ENCODE measurements at places on chromosomes 6 and 20.
A peak's percentile ranks its signal among the peaks of the same experiment; 100 is the strongest.

DNA sequence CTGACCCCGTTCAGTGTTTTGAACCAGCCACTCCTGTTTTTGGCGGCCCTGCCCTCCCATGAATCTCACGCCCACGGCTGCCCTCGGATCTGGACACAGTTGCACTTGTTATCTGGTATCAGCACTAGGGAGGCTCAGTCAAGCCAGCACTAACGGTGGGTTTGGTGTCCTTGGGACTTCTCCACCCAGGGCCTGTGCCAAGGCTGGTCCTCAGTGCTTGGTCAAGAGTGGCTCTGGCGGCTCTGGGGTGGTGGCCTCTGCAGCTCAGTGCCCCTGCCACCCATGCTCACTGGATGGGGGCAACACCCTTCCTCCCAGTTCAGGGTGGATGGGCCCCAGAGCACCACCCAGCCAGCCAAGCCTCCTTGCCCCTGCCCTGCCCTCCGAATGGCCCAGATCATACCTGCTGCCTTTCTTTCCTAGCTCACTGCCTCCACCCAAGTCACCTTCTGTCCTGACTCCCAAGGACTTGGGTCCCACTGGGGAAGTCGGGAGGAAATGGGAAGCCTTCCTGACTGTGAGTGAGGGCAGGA, 54.7 kb downstream of the SSR1 start:
- no peak for DNase-seq

- DNase-seq = no peak
Observed at GRCh38 chr6:24006254-24006653, 119.8 kb upstream of the NRSN1 start.

- no peak for DNase-seq
Observed at GRCh38 chr20:49985617-49986016, 2.8 kb downstream of the SNAI1 start.

DNA sequence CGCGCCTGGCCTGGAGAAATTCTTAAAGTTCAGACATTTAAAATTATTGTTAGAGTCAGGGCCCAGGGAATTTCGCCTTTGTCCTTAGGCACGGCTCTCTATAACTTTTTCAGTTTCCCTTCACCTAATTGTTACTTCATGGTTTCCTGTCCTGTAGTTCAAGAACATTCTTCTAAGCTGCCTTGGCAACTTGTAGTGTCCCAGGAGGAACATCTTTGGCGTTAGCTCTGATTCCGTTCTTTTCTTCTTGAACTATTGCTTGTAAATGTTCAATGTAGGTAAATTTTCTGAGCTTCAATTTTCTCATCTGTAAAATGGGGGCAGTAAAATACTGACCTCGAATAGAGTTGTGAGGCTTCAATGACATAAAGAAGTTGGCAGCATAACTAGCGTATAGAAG, 41.8 kb downstream of the TIAM2 start:
- DNase-seq = no peak

- DNase-seq = no peak
Observed at GRCh38 chr6:2959909-2960719, 11.3 kb downstream of the SERPINB6 start.

GRCh38 chr6:135062735-135063134, 8.1 kb upstream of the HBS1L start:
- peak; percentile 39 for DNase-seq

DNA sequence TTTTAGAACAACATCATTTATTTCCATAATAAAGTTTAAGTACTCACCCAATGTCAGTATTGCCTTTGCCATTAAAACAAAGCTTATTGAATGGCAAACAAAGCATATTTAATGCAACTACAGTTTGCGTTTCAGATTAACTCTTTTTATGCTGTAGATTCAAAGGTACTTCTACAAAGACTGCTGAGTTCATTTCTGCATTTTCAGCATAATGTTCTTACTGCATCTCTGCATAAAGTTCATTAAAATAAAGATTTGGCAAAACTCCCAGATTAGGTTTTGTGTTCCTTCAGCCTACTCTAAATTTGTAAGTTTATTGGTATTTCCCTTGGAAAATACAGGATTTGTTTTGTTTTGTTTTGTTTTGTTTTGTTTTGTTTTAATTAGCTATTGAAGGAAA, 359.4 kb downstream of the ADGRB3 start:
- DNase-seq = no peak

DNA sequence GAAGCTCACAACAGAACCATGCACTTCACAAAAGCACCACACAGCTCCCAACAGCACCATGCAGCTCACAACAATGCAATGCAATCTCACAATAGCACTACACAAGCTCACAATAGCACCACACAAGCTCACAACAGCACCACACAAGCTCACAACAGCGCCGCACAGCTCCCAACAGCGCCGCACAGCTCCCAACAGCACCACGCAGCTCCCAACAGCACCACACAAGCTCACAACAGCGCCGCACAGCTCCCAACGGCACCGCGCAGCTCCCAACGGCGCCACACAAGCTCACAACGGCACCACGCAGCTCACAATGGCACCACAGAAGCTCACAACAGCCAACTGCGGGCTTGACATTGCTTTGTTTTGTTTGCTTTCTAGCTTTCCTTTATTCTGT, 198.1 kb downstream of the DLL1 start:
- DNase-seq = no peak

DNA sequence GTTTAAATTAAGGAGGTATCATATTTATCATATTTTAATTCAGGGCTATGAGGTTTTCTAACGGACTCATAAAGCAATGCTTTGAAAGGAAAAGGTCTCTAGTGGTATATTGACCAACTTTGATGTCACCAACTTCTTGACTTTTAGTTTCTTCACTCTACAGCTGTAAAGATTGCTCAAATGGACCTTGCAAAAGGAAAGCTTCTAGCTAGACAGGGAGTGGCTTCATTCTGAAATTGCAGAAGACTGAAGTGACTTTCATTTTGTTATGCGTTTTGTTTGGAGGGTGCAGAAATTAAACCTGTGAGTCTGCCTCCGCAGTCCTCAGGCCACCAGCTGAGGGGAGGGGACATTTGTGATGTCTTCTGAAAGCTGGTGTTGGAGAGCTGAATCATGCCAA, 95.7 kb downstream of the SLC24A3 start:
- DNase-seq = no peak

GRCh38 chr6:90294989-90295853, 1.4 kb downstream of the BACH2 start:
- DNase-seq = peak; percentile 90

DNA sequence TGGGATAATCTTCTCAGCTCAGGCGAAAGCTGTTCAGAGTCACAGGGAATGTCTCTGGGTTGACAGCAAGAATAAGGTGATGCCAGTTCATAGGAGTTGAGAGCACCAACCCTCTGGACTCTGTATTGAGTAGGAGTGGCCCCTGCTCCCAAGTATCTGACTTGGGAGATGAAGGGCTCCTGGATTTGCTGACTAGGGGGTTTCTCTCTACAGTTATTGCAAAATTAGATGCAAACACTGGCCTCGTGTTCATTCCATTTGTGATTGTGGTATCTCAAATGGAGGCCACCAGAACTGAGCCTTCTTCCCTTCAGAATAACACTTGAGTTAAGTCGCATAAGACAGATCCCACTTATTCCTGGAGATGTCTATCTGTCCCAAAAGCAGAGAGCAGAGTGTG, 135.7 kb downstream of the PDE7B start:
- no peak for DNase-seq

DNA sequence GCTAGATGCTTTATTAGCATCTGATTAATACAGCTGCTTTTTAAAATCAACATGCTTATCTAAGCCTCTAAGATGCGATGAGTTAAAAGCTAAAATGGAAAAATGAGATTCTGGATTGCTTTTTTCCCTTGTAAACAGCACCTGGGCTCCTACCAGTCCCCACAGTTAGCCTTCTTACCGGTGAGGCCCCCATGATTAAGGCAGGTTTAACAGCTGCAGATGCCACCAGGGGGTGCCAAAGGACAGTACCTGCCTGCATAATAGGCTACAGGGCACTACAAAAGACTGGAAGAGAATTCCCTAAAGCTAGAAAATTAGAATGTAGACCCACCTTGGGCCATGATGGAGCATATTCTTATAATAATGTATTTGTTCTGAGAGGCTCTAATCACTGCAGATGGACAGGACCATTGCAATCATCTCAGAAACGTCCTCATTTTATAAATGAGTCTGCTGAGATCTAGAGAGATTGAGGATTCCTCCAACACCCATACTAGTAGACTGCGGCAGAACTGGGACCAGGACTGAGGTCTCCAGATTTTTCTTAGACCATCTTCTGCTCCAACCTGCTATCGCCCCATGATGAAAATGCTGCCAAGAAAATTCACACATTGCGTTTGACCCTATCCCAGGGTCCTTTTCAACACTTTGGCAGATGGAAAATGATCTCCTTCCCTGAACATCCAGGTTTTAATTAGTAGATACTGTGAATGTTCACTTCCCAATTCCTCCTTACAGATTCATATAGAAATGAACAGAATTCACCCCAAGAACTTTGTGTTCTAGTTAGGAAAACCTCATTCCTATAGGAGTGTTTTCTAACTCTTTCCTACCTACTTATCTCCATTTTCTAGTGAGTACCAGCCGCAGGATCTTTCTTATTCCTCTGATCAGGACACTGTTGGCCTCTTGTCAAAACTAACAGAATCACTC, 148.8 kb downstream of the RPS12 start:
- DNase-seq = peak; percentile 90

- DNase-seq = no peak
Observed at GRCh38 chr6:100809346-100809745, 71.8 kb downstream of the ASCC3 start.

- no peak for DNase-seq
Observed at GRCh38 chr6:7180751-7181150, 73.0 kb downstream of the RREB1 start.

DNA sequence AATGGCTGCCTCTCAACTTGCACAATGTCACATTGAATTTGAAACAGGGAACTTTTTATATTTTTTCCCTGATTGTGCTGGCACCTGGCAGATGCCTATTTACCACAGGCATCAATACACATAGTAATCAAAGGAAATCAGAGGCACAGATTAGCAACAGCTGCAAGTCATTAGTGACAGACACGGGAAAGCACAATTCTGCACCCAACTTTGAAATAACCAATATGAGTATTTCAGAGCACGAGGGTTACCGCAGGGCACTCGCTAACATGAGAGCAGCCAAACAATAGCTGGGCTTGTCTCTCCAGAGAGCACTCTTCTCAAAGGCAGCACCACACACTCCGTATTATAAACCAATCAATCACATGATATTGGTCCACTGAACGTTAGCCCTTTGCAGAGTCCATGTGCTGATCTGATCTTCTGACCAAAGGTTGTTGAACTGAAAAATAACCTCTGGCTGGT, 149.5 kb downstream of the RNF144B start:
- DNase-seq = no peak

GRCh38 chr6:100184473-100184872, 190.4 kb upstream of the MCHR2 start:
- DNase-seq = no peak

- no peak for DNase-seq
Observed at GRCh38 chr6:122077603-122078002, 321.8 kb upstream of the HSF2 start.

DNA sequence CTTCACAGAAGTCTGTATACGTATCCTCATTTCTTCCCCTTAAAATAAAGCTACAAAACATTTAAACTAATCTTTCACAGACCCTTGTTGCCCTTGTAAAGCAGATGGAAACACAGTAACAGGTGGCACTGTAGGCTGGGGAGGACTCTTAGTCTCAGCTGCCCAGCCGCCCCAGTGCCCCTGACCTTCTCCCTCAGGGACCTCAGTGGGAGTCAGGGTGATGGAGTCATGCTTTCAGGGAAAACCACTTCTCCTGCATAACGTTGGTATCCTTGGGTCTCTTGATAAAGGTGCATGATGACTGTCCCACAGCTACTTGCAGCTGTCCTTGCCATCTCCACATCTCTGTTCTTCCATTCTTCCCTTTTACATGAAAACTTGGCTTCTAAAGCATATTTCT, 198.6 kb downstream of the CDKAL1 start:
- DNase-seq = no peak

DNA sequence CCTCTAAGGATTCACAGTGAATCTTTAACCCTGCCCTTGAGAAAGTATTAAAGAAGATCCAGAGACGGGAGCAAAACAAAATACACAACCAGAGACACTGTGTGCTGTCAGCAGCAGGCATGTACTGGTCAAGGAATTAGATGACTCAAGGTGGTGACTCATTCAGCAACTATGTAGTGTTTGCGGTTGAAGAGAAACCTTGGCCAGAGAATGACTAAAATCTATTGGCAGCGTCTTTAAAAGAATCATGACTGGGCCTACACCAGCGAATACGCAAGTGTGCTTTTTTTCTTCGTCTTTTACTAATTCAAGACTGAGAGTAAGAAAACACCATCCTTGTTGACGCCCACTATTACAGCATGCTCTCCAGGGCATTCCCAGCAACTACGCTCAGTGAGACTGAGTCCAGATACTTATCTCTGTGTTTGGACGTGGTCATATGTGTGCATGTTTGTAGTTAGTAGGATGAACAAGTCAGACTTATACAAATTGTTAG, 72.4 kb upstream of the BACH2 start:
- peak; percentile 71 for DNase-seq

DNA sequence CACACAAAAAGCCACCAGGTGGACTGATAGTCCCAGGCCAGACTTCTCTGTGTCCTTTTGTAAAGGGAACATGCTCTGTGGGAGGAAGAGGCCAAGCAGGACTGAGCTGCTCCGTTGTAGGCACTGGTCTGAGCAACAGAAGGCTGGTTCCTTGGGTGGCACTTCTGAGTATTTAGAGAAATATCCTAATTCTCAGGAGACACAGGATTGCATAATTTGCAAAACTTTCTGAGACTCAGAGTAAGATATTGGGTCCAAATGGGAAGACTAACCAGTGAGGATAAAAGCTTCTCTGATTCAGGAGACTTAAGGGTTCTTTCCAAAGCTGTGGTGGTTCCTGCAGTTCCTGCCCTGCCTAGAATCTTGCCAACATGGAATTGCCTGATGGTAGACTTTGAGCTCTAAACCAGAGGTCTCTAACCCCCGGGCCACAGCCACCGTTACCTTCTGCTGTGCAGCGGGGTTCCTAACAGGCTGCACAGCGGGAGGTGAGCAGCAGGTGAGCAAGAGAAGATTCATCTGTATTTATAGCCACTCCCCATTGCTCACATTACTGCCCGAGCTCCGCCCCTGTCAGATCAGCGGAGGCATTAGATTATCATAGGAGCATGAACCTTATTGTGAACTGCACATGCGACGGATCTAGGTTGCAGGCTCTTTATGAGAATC, 107.0 kb downstream of the OLIG3 start:
- no peak for DNase-seq

GRCh38 chr6:43718387-43719105, 31.0 kb upstream of the MRPS18A start:
- no peak for DNase-seq

GRCh38 chr20:53595018-53595378, 1.4 kb upstream of the ZNF217 start:
- DNase-seq = no peak

DNA sequence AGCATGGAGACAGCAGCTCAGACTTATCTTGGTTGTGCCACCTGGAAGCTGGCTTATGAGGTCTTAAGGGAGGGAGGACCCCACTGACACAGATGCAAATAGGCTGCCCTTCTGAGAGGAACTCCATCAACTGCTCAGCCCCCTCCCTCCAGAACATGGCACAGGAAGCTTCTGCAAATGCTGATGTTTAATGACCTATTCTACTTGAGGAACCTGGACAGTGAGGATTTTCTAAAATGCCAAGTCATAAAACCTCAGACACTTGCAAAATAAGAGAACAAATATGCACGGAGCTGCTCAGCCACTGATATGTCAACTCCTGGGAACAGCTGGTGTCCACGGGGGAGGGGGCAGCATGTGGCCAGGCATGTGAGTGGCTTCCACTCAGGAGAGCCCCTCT, 3.5 kb downstream of the CST9 start:
- no peak for DNase-seq
